ENCODE measurements at places on chromosomes 6 and 20. TPM values are rescaled to one million over a fixed set of nuclear protein-coding genes. Genes with fewer than 3 reads are reported as not detected.
A peak's percentile ranks its signal among the peaks of the same experiment; 100 is the strongest.

DNA sequence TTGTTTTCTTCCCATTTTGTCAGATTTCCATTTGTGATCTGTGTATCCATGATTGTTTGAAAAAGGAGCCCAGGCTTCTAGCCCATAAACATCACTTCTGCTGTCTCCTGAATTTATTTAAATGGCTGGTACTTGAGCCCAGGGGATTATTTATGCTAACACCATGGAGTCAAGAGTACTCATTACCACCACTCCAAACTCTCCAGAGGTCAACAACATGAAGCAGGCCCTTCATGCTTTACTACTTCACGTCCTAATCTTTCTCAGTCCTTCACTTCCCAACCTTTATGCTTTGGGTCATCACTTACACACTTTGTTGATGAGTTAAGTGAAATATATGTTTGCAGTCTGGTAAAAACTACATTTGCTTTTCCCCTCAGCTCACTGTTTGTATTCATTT lies 247.8 kb downstream of the BMP2 start:
- H3K27ac ChIP-seq: no peak overlapping the region
- DNase-seq: no peak
- no peaks in the 10 kb centered on the region for H3K36me3 ChIP-seq
- no peaks in the 10 kb centered on the region for H3K4me1 ChIP-seq
- H3K27me3 ChIP-seq: no peaks in the 10 kb centered on the region

DNA sequence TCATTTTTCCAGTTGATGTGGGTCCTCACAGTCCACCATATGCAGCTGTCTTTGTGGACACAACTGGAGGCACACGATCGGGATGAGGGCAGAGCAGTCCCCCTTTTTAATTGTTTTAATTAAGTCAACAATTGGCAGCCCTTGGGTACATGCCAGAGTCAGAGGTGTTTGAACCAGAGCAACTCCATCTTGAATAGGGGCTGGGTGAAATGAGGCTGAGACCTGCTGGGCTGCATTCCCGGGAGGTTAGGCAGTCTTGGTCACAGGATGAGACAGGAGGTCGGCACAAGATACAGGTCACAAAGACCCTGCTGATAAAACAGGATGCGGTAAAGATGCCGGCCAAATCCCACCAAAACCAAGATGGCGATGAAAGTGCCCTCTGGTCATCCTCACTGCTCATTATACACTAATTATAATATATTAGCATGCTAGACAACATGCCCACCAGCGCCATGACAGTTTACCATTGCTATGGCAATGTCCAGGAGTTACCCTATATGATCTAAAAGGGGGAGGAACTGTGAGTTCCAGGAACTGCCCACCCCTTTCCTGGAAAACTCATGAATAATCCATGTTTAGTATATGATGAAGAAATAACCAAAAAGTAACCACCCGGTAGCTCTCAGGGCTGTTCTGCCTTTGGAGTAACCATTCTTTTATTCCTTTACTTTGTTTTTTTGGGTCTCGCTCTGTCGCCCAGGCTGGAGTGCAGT lies 31.8 kb upstream of the BLCAP start:
- H3K36me3 ChIP-seq: no peaks in the 10 kb centered on the region
- H3K27me3 ChIP-seq: peaks cover 95% of the 10 kb centered on the region
- H3K4me1 ChIP-seq: no peaks in the 10 kb centered on the region

GRCh38 chr20:58557733-58558342 lies 42.6 kb upstream of the APCDD1L start:
- H3K27ac ChIP-seq: no peak overlapping the region
- DNase-seq: no peak
- H3K36me3 ChIP-seq: no peaks in the 10 kb centered on the region
- H3K27me3 ChIP-seq: peaks cover 90% of the 10 kb centered on the region
- H3K4me3 ChIP-seq: no peak overlapping the region

DNA sequence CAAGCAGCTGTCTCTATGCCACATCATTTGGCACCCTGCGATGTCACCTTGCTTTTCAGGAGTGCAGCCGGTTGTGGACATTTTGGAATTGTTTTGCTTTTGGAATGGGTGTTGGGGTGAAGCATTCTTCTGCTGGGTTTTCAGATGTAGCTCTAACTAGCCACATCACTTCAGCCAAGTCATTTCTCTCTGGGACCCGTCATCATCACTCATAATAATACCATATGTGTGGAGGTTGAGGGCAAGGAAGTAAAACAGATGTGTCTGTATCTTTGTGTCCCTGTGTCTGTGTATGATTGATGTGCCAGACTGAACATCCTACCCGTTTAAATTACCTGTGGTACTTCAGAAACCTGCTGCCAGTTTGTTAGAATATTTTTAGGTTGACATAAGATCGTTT lies 49.5 kb upstream of the TULP4 start:
- H3K27me3 ChIP-seq: no peaks in the 10 kb centered on the region
- no peaks in the 10 kb centered on the region for H3K4me1 ChIP-seq
- no peaks in the 10 kb centered on the region for H3K36me3 ChIP-seq
- H3K27ac ChIP-seq: no peak overlapping the region
- no peak overlapping the region for H3K4me3 ChIP-seq

DNA sequence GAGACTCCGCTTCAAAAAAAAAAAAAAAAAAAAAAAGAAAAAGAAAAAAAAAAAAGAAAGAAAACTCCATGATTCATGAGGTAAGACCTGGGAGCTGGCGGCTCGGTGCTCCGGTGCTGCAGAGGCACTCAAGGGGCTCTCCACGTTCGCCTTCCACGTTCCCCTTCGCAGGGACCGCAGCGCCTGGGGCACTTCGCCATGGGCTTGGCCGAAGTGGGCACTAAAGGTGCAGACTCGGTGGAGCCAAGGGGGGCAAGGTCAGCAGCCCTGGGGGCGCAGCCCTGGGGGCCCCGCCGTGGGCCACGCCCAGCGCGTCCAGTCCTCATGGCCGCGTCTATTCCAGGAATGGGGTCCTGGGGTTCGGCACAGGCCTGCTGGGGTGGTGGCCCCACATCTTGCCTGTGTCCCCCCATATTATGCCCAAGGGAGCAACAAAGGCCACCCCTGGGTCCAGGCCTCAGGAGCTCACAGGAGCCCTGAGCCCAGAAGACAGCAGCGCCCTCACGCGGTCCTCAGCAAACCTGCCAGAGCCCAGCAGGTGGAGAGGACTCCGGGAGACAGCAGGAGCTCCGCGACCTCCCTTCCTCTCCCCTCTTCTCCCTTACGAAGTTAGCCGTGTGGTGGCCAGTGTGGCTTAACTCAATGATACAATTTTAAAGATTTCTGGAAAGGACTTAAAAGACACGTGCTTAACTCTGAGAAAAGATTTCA lies 21.9 kb downstream of the ZBTB46 start:
- DNase-seq: no peak
- no peaks in the 10 kb centered on the region for H3K4me1 ChIP-seq
- no peaks in the 10 kb centered on the region for H3K36me3 ChIP-seq
- H3K4me3 ChIP-seq: no peak overlapping the region
- H3K27me3 ChIP-seq: no peaks in the 10 kb centered on the region
- no peak overlapping the region for H3K27ac ChIP-seq

DNA sequence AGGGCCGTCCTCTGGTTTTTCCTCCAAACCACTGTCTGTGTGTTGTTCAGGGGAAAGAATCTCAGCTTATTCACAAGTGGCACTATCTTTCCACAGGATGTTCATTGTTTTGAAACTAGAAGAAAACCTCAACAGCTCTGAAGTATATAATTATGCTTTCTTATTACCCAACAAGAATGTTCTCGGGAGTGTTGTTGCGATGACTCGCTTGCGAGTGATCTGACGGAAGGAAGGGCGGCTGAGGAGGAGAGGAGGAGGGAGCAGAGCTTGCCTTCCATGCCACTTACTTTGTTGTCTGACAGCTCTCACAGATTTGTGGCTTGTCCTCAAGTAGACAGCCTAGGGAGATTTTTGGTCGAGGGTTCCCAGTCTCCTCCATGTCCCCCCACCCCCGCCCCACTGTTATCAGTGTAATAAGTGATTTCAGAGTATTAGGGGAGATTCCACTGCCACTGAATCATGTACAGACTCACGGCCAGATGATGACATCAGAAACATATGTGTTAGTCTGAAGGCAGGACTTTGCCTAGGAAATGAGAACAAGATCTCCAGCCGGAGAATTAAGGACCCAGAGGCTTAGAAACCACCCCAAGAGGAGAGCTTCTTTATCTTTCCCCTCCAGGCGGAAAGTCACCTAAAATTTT lies 80.7 kb upstream of the CCN6 start:
- no peak for DNase-seq
- H3K36me3 ChIP-seq: no peaks in the 10 kb centered on the region
- H3K27ac ChIP-seq: peak overlapping the region; percentile 22
- H3K27me3 ChIP-seq: no peaks in the 10 kb centered on the region

- H3K36me3 ChIP-seq: no peaks in the 10 kb centered on the region
- H3K27me3 ChIP-seq: no peaks in the 10 kb centered on the region
- H3K4me1 ChIP-seq: no peaks in the 10 kb centered on the region
- no peak overlapping the region for H3K4me3 ChIP-seq
- no peak for DNase-seq
Measured at GRCh38 chr6:55931101-55931500, 55.7 kb upstream of the BMP5 start.

DNA sequence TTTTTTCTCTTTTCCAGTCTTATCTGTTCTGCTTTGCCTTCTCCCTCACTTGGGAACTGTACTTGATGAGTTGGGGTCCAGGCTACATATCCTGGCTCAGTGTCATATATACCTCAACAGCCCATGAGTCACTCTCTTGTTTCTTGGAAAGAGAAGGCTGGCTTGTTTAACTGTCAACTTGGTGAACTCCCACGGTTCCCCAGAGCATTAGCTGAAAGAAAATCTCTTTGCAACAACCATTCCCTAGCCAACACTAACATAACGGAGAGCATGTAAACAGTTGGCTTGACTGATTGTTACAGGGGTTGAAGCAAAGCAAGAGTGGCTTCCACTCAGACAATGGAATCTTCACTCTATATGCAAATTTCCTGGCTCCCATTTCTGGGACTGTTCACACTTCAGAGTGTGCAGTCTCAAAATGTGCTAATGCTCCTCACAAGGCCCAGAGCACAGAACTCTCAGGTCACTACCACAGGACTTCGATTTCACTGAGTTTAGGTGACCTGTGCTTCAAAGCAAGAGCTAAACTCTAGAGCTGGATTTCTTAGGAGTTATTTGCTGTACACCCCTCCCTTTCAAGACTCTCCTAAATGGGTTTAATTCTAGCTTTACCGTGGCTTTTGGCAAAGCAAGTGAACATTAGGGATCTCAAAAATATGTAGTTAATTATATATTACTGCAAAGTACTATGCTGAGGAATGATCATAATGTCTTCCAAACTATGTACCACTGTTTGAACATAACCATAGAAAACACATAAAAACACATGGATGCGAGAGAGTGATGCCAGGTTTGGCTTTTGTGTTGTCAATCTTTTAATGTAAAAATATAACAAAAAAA lies 609.8 kb downstream of the RFPL4B start:
- H3K4me1 ChIP-seq: no peaks in the 10 kb centered on the region
- H3K27me3 ChIP-seq: no peaks in the 10 kb centered on the region
- H3K4me3 ChIP-seq: no peak overlapping the region
- no peaks in the 10 kb centered on the region for H3K36me3 ChIP-seq
- no peak for DNase-seq

DNA sequence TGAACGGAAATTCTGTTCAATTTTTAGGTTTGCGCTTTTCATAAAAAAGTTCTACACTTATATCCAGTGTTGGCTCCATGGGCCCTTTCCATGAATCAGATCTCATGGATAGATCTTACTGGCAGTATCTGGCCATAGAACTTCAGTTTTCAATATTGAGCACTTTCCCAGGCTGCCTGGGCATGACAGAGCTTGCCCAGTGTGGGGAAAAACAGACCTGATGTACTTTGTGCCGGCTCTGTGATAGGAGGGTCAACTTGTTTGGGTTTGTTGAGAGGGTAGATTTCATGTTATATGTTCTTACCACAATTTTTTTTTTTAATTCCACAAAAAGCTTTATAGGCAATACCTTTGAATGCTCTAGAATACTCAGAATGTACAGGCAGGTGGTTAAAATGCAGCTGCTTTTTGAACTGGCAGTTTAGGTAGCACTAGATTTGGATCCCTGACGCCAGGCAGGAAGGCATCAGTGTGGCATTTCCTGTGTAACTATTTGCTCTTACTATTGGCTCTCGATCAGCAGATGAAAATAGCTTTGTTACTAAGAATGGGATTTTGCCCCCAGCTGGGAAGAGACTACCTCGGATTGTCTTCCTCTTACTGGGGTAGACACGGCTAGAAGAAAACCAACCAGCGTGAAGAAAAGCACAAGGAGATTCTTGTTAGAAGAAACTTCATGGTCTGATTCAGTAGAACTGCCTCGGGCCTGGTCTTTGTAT lies 404.9 kb upstream of the SOX4 start:
- H3K27me3 ChIP-seq: no peaks in the 10 kb centered on the region
- DNase-seq: no peak
- H3K4me1 ChIP-seq: no peaks in the 10 kb centered on the region
- H3K4me3 ChIP-seq: no peak overlapping the region
- H3K36me3 ChIP-seq: no peaks in the 10 kb centered on the region
- no peak overlapping the region for H3K27ac ChIP-seq

DNA sequence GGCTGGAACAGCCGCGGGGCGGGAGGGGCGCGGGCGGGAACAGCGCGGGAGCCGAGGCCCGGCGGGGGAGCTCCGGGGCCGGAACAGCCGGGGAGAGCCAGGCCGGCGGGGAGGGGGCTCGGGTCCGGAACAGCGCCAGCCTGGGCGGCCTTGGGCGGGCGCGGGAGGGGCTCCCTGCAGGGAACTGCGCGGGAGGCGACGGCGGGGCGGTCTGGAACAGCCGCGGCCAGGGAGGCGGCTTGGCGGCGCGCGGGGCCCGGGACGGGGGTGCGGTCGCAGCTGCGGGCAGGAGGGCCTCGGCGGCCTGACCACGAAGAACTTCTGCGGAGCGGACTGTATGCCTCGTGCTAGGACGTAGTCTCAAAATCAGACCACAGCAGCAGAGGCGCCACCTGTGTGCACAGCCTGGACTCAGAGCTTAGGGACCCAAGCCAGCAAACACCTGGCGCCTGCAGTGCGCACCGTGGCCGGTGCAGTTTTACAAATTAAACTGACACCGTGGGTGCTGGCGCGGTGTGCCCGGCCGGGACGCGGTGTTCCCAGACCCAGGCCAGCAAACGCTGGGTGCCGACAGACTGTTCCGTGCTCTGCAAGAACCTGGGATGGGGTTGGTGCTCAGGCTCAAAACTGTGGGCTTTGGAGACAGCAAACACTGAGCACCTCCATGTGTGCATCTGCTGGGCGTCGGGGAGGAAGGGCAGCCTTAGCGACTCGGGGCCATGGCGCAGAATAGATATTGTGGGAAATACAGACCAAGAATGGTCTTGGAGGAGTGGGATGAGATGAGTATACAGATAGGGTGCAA lies 572 bp downstream of the ZNF341 start:
- peak; percentile 97 for DNase-seq
- peaks cover 37% of the 10 kb centered on the region for H3K36me3 ChIP-seq
- peak overlapping the region; percentile 78 for H3K4me3 ChIP-seq
- peak overlapping the region; percentile 76 for H3K27ac ChIP-seq

The AHCY gene
- 169 TPM for total RNA-seq

The LY6G6C gene
- total RNA-seq: not detected

The ABHD16B gene
- 0.24 TPM for total RNA-seq

The SPAG4 gene
- total RNA-seq: 7.7 TPM

The CAPN11 gene
- not detected for total RNA-seq

The ACTL10 gene
- 5.4 TPM for total RNA-seq
